ENCODE measurements at places on chromosomes 16 and 17.

GRCh38 chr16:65657556-65657955, 535.7 kb upstream of the CDH11 start:
- DNase-seq, result no peak

GRCh38 chr16:19292186-19292585, 6.7 kb downstream of the CLEC19A start:
- no peak for DNase-seq

GRCh38 chr17:19312406-19312805, 50.1 kb downstream of the B9D1 start:
- DNase-seq, result no peak

DNA sequence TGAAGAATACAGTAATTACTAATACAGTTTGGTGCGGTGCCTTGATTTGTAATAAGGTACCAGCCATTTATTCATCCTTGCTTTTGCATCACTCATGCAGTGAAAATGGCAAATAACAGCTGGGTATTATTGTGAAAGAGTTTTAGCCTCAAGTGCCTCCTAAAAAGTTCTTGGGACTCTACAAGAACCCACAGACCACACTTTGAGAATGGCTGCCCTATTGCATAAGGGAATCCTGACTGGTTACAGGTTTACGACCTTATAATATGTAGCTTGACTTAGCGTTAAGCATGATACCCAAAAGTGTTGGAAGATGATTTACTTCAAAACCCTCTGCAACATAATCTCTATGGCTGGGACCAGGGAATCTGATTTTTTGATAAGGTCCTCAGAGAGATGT, 4.2 kb downstream of the MYH13 start:
- DNase-seq, result no peak

GRCh38 chr17:19753661-19754463, 5.8 kb upstream of the ALDH3A1 start:
- no peak for DNase-seq

Data from stimulated activated CD8-positive, alpha-beta memory T cell treated with anti-CD3 and anti-CD28 coated beads, Interleukin-15, amount 100 ng/mL, for 4 hours (primary cell).